Activated T-cell treated with anti-CD3 and anti-CD28 coated beads for 24 hours (primary cell): ENCODE measurements at places on chromosomes 1 and 21.

- DNase-seq = no peak
These were observed 150.4 kb upstream of the NEGR1 start for GRCh38 chr1:72432645-72433267.

GRCh38 chr1:74686928-74687327 lies 13.3 kb upstream of the ERICH3 start:
- no peak for DNase-seq

- DNase-seq = no peak
These were observed 302.6 kb upstream of the PTBP2 start for GRCh38 chr1:96418969-96419368.

DNA sequence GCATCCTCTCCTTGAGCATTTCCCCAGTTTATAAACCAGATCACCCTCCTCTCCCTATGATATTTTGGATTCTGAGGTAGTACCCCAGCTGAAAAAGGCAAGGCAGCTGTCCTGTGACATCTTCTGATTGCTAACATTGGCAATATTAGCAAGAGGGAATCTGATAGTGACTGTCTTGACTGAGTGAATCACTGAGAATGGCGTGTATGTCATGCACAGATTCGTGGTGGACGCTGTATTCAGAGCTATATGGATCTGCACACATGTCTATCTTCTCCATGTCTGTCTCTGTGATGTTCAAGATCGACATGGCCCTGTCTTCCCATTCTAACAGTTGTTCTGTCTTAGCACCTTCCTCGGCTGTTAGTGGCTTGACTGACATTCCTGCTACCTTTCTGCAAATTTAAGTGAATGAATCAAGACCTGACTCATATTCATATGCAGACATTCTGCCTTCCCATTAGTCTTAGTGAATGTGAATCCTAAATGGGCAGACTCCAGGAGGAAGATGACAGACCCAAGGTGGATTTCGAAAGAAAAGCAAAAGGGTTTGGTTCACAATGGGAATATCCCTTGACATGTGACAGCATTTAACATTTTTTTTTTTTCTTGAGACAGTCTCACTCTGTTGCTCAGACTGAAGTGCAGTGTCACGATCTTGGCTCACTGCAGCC lies 97.7 kb downstream of the PGBD5 start:
- DNase-seq = no peak
